Hepatocyte (in vitro differentiated cells): ENCODE measurements at places on chromosomes 7 and 10. TPM values are rescaled to one million over a fixed set of nuclear protein-coding genes. Genes with fewer than 3 reads are reported as not detected.

Gene CCDC146
- total RNA-seq, result 4.0 and 5.8 TPM in 2 replicates

Gene TEX36
- not detected in 2 replicates for total RNA-seq

Gene XRCC2
- 1.2 and 2.3 TPM in 2 replicates for total RNA-seq

Gene CALD1
- total RNA-seq, result 207 and 219 TPM in 2 replicates

Gene TMEM176B
- total RNA-seq, result 200 and 263 TPM in 2 replicates

Gene TRDMT1
- 4.2 and 5.4 TPM in 2 replicates for total RNA-seq

Gene SPDYE11
- total RNA-seq, result 0.07 TPM in 1 of 2 replicates, not detected in the other

Gene NOD1
- 6.1 and 6.9 TPM in 2 replicates for total RNA-seq

Gene ELMO1
- total RNA-seq, result 15.3 and 28.7 TPM in 2 replicates

Gene SCIN
- total RNA-seq, result 3.7 and 6.7 TPM in 2 replicates

Gene FGFBP3
- 1.5 and 2.4 TPM in 2 replicates for total RNA-seq

Gene ZNF488
- 1.2 and 2.0 TPM in 2 replicates for total RNA-seq

Gene INA
- total RNA-seq, result 0.16 and 0.93 TPM in 2 replicates

Gene EPO
- total RNA-seq, result 0.16 and 1.3 TPM in 2 replicates

Gene PRXL2A
- 159 and 166 TPM in 2 replicates for total RNA-seq

DNA sequence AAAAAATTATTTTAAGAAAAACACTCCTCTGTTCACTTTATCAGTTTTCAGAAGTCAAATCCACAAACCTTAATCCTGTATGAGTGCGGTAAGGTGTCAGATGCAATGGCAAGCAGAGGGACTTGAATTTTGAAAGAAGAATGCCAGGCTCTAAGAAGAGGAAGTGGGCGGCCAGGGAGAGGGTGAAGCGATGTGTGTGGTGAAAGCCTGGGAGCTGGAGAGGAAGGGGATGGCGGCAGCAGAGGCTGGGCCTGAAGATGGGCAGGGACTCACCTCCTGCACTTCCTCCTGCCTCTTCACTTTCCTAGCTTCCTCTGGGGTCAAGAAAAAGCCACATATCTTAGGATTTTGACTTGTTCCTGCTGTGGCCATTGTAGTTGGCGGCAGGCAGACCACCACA lies 609.6 kb downstream of the PARD3 start:
- peaks cover 11% of the 10 kb centered on the region for H3K4me1 ChIP-seq
- H3K27ac ChIP-seq, result no peak overlapping the region
- DNase-seq, result no peak
- H3K27me3 ChIP-seq, result no peaks in the 10 kb centered on the region

- H3K4me1 ChIP-seq, result no peaks in the 10 kb centered on the region
- no peak for DNase-seq
- no peaks in the 10 kb centered on the region for H3K36me3 ChIP-seq
- no peaks in the 10 kb centered on the region for H3K27me3 ChIP-seq
- no peak overlapping the region for H3K4me3 ChIP-seq
These were observed 55.0 kb upstream of the EEPD1 start for GRCh38 chr7:36098096-36098495.

- no peaks in the 10 kb centered on the region for H3K27me3 ChIP-seq
- H3K27ac ChIP-seq, result peak overlapping the region; percentile 78
These were observed 228.1 kb downstream of the WDR11 start for GRCh38 chr10:121079226-121079625.

- no peak overlapping the region for H3K4me3 ChIP-seq
- H3K4me1 ChIP-seq, result no peaks in the 10 kb centered on the region
- no peaks in the 10 kb centered on the region for H3K36me3 ChIP-seq
- H3K27me3 ChIP-seq, result peaks cover 24% of the 10 kb centered on the region
These were observed 14.3 kb upstream of the ZNF467 start for GRCh38 chr7:149787428-149788299.

GRCh38 chr10:79292891-79293746 lies 54.1 kb upstream of the PPIF start:
- no peaks in the 10 kb centered on the region for H3K4me1 ChIP-seq
- no peaks in the 10 kb centered on the region for H3K27me3 ChIP-seq
- H3K4me3 ChIP-seq, result no peak overlapping the region
- no peak overlapping the region for H3K27ac ChIP-seq

DNA sequence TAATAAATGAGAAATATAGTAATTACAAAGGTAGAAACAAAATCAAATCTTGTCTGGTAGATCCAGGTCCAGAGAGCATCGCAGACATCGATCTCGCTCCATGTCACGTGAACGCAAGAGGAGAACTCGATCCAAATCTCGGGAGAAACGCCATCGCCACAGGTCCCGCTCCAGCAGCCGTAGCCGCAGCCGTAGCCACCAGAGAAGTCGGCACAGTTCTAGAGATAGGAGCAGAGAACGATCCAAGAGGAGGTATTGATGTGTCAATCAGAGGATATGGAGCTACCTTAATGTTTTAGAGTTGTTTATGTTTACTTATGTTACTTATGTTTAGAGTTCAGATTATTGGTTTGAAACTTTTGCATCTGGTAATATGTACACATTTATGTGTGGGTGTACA lies 57.8 kb downstream of the LUC7L2 start:
- no peaks in the 10 kb centered on the region for H3K36me3 ChIP-seq
- no peaks in the 10 kb centered on the region for H3K4me1 ChIP-seq
- no peak overlapping the region for H3K27ac ChIP-seq

GRCh38 chr10:60955316-60955715 lies 11.3 kb upstream of the RHOBTB1 start:
- no peak for DNase-seq
- H3K27ac ChIP-seq, result peak overlapping the region; percentile 93
- no peak overlapping the region for H3K4me3 ChIP-seq
- no peaks in the 10 kb centered on the region for H3K27me3 ChIP-seq

- H3K27me3 ChIP-seq, result no peaks in the 10 kb centered on the region
- no peaks in the 10 kb centered on the region for H3K4me1 ChIP-seq
- no peak for DNase-seq
- H3K27ac ChIP-seq, result no peak overlapping the region
These were observed 322.8 kb upstream of the GRM3 start for GRCh38 chr7:86320889-86321288.

DNA sequence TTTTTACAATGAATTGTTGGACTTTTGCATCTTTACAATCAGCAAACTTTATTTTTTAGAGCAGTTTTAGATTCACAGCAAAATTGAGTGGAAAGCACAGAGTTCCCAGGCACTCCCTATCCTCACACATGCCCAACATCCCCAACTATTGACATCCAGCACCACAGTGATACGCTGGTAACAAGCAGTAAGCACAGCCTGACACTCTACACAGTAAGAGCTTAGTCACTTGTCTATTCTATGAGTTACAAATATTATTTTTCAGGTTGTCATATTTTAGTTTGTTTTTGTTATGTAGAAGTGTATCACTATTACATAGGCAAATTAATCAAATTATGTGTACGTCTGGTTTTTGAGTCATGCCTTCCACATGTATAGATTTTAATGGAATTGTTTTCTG lies 27.0 kb upstream of the GIMAP7 start:
- no peak overlapping the region for H3K27ac ChIP-seq
- H3K36me3 ChIP-seq, result no peaks in the 10 kb centered on the region
- no peak for DNase-seq
- H3K4me1 ChIP-seq, result no peaks in the 10 kb centered on the region

DNA sequence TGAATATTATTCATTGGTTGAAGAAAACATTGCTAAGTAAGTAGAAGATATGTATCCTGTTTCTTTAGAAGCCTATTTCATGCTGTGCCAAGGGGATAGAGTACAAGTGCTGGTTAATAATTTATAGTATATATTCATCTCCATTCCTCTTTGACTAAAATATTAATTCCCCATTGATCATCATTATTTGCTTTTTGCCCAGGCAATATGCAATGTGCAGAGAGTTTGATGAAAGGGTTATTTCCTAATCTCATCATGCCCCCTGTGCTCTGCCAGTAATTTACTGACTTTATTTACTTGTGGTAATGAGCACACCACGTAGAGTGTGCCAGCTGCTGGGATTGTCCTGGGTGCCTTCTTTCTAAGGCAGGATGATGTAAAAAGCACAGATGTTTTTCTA lies 180.9 kb downstream of the REEP3 start:
- peaks cover 11% of the 10 kb centered on the region for H3K4me1 ChIP-seq
- no peak overlapping the region for H3K4me3 ChIP-seq
- no peak overlapping the region for H3K27ac ChIP-seq
- no peaks in the 10 kb centered on the region for H3K27me3 ChIP-seq
- DNase-seq, result no peak
- H3K36me3 ChIP-seq, result no peaks in the 10 kb centered on the region

GRCh38 chr10:13247246-13247645 lies 13.1 kb upstream of the UCMA start:
- no peaks in the 10 kb centered on the region for H3K36me3 ChIP-seq
- H3K27me3 ChIP-seq, result no peaks in the 10 kb centered on the region
- no peak for DNase-seq
- no peaks in the 10 kb centered on the region for H3K4me1 ChIP-seq
- no peak overlapping the region for H3K4me3 ChIP-seq

DNA sequence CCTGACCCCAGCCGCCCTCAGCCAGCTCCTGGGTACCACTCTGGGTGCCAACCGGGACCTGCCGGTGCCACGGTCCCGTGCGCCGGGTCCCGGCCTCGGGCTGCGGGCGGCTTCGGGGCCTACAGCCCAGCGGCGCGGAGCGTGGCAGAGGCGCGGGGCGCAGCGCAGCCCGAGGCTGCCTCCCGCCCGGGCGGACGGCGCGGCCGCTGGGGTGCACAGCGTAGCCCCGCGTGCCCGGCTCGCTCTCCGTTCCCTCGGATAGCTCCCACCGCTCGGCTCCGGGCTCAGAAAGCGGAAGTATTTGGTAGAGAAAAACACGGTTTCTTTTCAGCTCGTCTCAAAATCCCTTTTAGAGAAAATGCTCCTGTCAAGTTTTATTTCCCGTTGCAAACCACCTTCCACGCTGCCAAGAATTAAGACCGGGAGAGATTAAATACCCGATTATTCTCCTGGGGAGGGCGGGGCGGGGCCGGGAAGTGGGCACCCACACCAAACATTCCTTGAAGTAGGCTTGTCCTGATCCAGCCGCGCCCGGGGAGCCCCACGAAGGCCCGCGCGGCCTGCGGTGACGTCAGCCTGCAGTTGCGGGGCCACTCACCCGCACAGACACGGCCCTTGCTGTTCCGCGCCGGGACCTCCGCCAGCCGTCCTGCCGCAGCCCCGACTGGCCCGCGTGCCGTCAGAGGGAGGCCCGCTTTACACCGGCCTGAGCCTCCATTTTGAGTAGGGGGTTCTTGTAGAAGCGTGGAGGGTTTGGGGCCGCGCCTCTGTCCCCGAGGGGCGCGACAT lies 7.2 kb downstream of the HOXA13 start:
- peak overlapping the region; percentile 97 for H3K27ac ChIP-seq
- no peaks in the 10 kb centered on the region for H3K36me3 ChIP-seq
- H3K27me3 ChIP-seq, result peaks cover 88% of the 10 kb centered on the region
- peak overlapping the region; percentile 34 for H3K4me3 ChIP-seq
- H3K4me1 ChIP-seq, result peaks cover 35% of the 10 kb centered on the region

GRCh38 chr7:139783647-139784385 lies 6.0 kb upstream of the HIPK2 start:
- DNase-seq, result no peak
- no peak overlapping the region for H3K27ac ChIP-seq
- no peaks in the 10 kb centered on the region for H3K27me3 ChIP-seq
- no peak overlapping the region for H3K4me3 ChIP-seq
- H3K4me1 ChIP-seq, result no peaks in the 10 kb centered on the region

DNA sequence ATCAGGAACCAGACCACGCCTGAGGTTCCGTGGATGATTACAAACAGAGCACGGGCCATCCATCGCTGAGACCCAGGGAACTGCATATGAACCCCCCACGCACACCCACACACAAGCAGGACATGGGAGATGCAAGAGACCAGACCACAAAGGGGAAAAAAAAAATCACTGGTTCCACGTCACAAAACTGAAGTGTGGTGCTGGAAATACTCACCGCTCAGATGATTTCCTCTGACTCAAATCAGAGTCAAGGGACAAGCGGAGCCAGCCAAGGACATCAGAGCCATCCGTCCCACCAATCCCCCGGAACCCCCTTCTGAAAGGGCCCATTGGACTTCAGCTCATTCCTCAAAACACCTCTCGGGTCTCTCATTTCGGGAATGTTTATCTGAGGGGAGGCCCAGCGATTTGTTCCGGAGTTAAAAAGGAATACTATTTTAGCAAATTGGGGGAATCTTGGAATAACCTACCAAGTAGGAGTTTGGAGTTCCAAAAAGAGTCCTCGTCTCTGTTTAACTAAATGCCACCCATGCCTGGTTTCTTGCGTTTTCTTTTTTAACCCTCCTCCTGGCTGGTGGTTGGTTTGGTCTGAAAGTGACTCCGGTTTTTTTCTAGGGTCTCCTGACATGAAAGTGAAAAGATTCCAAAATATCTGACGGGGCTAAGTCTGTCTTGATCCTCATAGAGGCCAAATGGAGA lies 15.0 kb downstream of the SNX8 start:
- DNase-seq, result no peak
- H3K27ac ChIP-seq, result no peak overlapping the region
- H3K4me1 ChIP-seq, result no peaks in the 10 kb centered on the region
- no peaks in the 10 kb centered on the region for H3K36me3 ChIP-seq
- H3K27me3 ChIP-seq, result no peaks in the 10 kb centered on the region
- H3K4me3 ChIP-seq, result no peak overlapping the region

GRCh38 chr10:58590152-58590840 lies 77.6 kb downstream of the BICC1 start:
- H3K27me3 ChIP-seq, result no peaks in the 10 kb centered on the region
- H3K27ac ChIP-seq, result peak overlapping the region; percentile 55
- DNase-seq, result peak; percentile 57
- no peak overlapping the region for H3K4me3 ChIP-seq

- H3K4me3 ChIP-seq, result no peak overlapping the region
- H3K36me3 ChIP-seq, result no peaks in the 10 kb centered on the region
- H3K4me1 ChIP-seq, result no peaks in the 10 kb centered on the region
- no peaks in the 10 kb centered on the region for H3K27me3 ChIP-seq
- H3K27ac ChIP-seq, result no peak overlapping the region
- DNase-seq, result no peak
These were observed 74.3 kb downstream of the NKX6-2 start for GRCh38 chr10:132711613-132712121.

- DNase-seq, result no peak
- H3K36me3 ChIP-seq, result no peaks in the 10 kb centered on the region
- H3K4me3 ChIP-seq, result no peak overlapping the region
- peaks cover 12% of the 10 kb centered on the region for H3K27me3 ChIP-seq
- no peak overlapping the region for H3K27ac ChIP-seq
These were observed 35.2 kb upstream of the WDFY4 start for GRCh38 chr10:48649349-48649944.

DNA sequence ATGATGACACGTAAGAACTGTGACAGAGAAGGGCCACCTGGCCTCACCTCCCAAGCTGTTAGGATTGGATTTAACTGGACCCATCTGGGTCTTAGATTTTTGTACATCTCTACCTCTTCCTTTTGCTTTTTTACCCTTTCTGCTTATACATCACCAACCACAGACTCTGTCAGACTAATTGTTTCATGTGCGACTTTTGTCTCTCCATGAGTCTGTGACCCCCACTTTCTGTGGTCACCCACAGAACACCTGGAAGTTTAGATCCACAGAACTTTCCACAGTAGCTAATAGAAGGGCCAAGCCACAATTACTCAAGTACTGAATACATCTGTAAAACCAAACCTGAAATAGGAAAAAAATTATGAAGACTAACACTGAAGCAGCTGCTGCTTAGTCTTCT lies 23.1 kb downstream of the SEC31B start:
- no peaks in the 10 kb centered on the region for H3K27me3 ChIP-seq
- DNase-seq, result no peak
- H3K4me1 ChIP-seq, result no peaks in the 10 kb centered on the region
- H3K27ac ChIP-seq, result no peak overlapping the region

GRCh38 chr7:69338144-69338543 lies 260.1 kb upstream of the AUTS2 start:
- H3K4me3 ChIP-seq, result no peak overlapping the region
- no peaks in the 10 kb centered on the region for H3K36me3 ChIP-seq
- no peaks in the 10 kb centered on the region for H3K4me1 ChIP-seq
- no peaks in the 10 kb centered on the region for H3K27me3 ChIP-seq
- H3K27ac ChIP-seq, result no peak overlapping the region
- DNase-seq, result no peak

GRCh38 chr7:55028011-55028410 lies 9.2 kb downstream of the EGFR start:
- DNase-seq, result no peak
- H3K27me3 ChIP-seq, result no peaks in the 10 kb centered on the region
- H3K4me1 ChIP-seq, result peaks cover 26% of the 10 kb centered on the region
- H3K27ac ChIP-seq, result no peak overlapping the region
- H3K4me3 ChIP-seq, result no peak overlapping the region
